ENCODE measurements at places on chromosomes 16 and 17.

DNA sequence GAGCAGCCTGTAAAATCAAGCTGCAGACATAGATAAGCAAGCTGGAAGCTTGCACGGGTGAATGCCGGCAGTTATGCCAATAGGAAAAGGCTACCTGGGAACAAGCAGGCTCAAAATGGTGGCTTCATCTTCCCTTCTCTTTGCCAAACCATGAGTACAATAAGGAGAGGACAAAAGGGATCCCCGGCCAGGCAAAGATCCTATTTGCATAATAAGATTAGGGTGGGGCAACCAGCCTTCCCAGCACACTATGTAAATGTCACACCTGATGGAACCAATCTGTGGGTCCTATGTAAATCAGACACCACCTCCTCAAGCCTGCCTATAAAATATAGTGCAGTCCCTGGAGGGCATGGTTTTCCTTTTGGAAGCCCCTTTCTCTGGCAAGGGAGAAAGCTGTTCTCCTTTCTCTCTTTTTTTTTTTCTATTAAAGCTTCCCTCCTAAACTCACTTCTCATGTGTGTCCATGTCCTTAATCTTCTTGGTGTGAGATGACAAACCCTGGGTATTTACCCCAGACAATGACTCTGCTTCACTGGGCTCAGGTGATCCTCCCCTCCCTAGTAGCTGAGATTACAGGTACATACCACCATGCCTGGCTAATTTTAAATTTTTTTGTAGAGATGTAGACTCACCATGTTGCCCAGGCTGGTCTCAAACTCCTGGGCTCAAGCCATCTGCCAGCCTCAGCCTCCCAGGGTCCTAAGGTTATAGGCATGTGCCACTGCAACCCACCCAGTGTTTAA, 44.2 kb downstream of the PSMD12 start:
- no peak for DNase-seq

- DNase-seq: no peak
Measured at GRCh38 chr17:60305141-60305540, 86.8 kb downstream of the USP32 start.

DNA sequence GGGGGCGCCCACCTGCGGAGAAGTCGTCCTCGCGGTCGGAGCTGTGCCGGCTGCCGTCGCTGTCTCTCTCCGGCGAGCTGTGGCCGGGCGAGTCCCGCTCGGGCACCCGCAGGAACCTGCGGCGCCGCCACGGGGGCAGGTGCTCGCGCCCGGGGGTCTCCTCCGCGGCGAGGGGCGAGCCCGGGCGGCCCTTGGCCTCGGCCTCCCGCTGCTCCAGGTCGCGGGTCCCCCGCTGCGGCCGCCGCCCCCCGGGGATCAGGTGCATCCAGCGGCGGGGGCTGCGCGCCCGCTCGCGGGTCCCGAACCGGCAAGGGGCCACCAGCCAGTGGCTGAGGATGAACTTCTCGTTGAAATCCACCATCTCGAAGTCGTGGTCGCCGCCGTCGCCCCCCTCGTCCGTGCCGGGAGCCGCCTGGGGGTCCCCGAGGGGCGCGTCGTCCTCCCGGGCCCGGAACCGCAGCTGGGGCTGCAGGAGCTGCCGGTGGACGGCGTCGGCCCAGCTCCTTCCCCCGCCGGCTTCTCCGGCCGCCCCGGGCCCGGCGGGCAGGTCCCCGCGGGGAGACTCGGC, 41.4 kb upstream of the BHLHA9 start:
- no peak for DNase-seq

- no peak for DNase-seq
Measured at GRCh38 chr17:10556301-10557005, 7.0 kb upstream of the MYH2 start.

- no peak for DNase-seq
Measured at GRCh38 chr17:57636985-57637665, 108.0 kb downstream of the CCDC182 start.

DNA sequence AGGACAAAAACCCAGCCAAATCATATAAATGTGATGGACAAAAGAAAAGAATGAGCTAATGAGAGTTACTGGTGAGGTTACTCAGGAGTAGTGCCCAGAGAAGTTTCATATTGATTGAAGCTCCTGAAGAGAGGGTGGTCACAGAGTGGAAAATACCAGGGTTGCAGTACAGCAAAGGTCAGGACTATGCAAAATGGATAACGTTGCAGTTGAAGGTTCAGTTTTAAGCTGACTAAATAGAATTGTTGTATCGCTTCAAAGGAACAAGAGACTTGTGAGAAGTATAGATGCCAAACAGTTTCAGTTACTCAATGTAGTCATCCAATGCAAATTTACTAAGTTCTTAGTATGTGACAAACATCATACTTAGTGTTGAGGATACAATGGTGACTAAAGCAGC, 47.1 kb downstream of the ABCA8 start:
- DNase-seq: no peak

- no peak for DNase-seq
Measured at GRCh38 chr17:50728881-50729765, 9.7 kb downstream of the LUC7L3 start.

DNA sequence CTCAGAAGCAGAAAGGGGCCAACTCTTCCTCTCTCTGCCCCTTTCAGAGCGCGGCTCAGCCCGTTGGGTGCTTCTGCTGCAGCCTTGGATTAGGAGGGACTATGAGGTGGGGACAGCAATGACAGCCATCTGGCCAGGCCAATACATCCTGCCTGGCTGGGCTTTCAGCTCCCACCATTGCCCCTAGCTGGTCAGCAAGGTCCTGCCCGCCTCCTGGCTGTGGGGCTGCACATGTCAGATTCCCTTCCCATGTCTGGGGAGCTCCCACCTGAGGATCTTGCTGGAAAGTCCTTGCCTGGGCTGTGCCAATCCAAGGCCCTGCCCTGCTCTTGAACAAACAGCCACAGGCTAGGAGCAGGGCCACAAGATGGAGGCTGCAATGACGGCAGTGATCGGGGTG, 8.3 kb downstream of the TRIM65 start:
- DNase-seq: no peak

DNA sequence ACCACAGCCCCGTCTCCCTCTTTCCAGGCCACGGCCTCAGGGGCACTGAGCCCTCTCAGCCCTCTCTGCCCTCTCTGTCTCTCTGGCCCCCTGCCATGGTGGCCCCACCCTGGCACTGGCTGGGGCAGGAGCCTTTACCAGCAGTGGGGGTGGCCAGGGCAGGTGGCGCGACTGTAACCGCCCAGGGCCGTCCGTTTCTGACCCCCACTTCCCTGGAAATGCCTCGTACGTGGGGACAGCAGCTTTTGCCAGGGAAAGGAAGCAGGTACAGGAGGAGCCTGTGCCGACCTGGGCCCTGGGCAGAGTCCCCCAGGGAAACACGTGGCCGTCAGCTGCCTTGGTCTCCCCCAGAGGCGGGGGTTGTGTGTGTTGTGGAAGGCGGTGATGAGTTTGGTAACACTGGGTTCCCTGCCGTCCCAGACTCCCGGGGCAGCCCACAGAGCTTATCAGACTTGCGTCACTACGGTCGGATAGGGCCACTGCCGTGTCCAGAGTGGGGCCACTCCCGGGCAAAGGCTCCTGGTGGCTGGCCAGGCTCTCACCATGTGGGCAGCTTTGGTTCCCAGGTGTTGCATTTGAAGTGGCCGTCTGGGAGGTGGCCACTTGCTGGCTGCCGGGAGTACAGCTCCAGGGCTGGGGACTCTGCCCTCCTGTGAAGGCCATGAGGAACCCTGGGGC, 249.3 kb upstream of the CIBAR2 start:
- DNase-seq: no peak

- no peak for DNase-seq
Measured at GRCh38 chr16:50197582-50197981, 44.5 kb downstream of the TENT4B start.

Measured in stimulated activated CD8-positive, alpha-beta memory T cell treated with anti-CD3 and anti-CD28 coated beads, Interleukin-2, amount 100 ng/mL, for 48 hours (primary cell).